ENCODE measurements at places on chromosomes 4 and X.

DNA sequence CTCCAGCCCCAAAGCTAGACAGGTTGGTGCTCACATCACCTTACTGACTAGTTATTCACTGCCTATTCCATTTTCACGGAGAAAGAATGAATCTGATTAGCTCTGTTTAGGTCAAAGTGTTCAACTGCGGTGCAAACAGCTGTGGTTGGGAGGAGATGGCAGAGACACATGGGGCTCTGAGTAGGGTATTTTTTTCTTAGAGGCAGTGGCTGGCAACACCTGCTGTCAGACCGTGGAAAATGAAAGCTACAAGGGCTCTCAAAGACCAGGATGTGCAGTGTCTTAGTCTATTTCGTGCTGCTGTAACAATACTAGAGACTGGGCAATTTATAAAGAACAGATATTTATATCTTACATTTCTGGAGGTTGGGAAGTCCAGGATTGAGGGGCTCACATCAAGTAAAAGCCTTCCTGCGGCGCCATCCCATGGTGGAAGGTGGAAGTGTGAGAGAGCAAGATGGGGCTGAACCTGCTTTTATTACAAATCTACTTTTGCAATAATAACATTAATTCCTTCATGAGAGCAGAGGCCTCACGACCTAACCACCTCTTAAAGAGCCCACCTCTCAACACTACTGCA is 10.6 kb downstream of the NYX start:
- DNase-seq, result no peak

- no peak for DNase-seq
Observed at GRCh38 chr4:158782551-158783360, 13.9 kb downstream of the FNIP2 start.

GRCh38 chrX:2703991-2704369 is 12.9 kb downstream of the CD99 start:
- no peak for DNase-seq

DNA sequence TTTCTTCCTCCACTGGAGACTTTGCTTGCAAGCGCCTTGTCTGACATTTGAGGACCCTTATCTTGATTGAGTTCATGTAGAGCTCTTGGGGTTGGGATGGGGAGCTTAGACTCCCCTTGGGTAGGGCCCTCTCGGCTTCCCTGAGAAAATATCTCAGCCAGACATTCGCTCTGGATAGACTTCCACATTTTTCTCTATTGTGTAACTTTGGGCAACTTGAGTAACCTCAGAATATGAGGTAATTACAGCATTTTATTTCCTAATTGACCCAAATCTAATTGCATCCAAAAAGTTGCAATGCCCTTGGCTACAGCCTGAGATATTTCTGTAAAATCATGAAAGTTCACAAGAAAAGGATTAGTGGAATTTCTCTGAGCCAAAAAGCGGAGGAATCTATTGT is 102.8 kb upstream of the MXRA5 start:
- no peak for DNase-seq

DNA sequence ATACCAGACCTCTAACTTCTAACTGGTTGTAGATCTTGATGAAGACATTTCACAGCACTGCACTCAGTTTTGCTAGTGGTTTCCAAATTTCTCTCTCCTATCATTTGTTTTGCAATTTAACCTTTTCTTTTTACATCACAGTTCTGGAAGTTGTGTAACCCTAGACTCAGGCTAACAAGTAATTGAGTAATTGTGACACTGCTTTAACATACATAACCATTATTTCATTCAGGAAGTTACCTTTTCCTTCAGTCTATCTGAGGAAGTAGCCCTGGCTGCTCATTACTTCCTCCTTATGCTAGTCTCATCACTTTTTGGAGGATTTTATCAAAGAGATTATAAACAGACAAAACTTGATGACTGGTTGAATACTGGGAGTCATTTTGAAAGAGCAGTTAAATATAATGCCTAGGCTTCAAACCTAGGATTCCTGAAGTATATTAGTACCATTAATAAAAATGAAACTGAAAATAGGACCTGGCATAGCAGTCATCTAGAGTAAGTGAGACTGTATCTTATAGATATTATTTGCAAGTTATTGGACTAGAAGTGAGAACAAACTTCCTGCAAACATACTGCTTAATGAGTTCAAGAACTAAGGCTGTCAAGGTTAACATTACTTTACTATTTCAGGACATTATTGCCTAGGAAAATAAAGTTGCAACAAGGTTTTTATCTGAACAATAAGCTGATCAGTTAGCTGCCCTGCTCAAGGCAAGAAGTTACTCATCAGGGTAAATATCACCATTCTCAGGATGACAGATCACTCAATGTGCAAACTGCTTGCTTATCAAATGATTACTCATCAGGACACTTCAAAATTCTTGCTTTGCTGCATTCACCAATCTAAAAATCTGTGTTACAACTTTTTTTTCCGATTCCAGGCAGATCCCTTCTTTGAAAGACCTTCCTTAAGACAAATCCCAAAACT is 25.6 kb upstream of the TEX13C start:
- DNase-seq, result peak; percentile 86

GRCh38 chr4:74475091-74475800 is 30.3 kb downstream of the AREG start:
- no peak for DNase-seq

DNA sequence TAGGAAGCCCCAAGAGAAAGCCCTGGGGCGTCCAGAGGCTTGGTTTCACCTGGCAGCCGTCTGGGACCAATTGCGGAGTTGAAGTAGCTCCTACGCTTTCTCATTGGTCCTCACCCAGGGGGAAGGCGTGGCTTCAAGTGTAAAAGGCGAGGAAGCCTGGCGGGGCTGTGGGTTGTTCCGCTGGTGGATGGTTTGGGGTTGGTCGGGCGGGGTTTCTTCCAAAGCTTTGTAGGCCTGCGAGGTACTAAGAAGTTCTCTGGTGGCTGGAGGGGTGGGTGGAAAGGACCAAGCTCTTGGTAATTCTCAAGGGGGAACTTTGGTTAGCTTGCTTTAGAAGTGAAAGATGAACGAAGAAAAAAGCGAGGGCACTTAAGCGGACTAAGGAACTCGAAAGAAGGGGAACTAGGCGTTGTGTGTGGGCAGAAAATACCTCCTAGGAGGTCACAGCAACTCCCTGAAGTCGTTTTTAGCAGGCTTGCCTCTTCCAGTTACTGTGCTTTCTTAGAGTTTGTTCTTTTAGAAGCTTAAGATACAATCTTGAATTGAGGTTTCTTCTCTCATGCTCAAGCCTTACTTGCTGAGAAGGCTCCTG is 36.6 kb downstream of the CCNG2 start:
- peak; percentile 51 for DNase-seq

- DNase-seq, result no peak
Observed at GRCh38 chr4:168037676-168038075, 54.7 kb upstream of the ANXA10 start.

- DNase-seq, result no peak
Observed at GRCh38 chr4:42478509-42478908, 81.2 kb downstream of the SHISA3 start.

All from activated CD4-positive, alpha-beta T cell treated with anti-CD3 and anti-CD28 coated beads, Interleukin-2, amount 50 U/mL, for 16 hours (primary cell).